Activated naive CD4-positive, alpha-beta T cell (primary cell): ENCODE measurements at places on chromosomes 6 and 20.

DNA sequence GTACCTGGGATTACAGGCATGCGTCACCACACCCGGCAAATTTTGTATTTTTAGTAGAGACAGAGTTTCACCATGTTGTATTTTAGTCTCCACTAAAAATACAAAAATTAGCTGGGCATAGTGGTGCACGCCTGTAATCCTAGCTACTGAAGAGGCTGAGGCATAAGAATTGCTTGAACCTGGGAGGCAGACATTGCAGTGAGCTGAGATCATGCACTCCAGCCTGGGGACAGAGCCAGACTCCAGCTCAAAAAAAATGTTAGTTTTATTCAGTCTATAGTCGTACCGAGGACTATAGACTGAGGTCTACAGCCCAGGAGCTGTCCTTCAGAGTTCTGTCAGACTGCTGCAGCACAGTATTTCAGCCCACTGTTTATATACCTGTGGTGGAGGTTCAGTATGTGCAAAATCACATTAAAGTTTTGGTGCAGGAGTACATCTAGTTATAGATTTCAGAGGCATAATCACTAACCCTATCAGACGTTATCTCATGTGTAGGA, 3.6 kb upstream of the CASP8AP2 start:
- DNase-seq, result no peak

DNA sequence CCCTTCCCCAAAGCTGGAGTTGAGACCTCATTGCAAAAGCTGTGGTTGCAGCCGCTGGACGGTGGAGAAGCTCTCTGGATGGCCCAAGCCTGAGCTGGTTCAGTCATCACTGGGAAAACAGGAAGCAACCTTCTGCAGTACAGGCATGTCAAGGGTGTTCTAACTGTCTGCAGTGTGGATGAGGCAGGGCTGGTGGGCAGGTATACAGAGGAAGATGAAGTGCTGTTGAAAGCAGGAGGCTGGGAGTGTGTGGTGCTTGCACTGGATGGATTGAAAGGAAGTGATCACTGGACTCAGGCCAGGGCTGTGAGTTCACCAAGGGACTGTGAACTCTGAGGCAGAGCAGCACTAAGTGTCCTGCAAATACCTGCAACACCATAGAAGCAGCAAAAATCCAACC, 89.0 kb upstream of the NOX3 start:
- no peak for DNase-seq

DNA sequence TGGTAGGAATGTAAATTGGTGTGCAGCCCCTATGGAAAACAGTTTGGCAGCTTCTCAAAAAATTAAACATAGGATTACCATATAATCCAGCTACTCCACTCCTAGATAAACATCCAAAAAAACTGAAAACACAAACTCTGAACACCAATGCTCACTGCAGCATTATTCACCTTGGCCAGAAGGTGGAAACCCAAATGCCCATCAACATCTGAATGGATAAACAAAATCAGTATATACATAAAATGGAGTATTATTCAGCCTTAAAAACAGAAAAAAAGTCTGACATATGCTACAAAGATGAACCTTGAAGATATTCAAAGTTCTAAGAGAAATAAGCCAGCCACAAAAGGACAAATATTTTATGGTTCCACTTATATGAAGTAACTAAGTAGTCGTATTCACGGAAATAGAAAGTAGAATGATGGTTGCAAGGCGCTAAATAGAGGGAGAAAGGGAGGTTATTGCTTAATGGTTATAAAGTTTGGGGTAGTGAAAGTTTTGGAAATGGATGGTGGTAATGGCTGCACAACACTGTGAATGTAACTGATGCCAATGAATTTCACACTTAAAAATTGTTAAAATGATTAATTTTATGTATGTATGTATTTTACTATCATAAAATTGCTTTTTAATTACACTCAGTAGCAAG, 4.0 kb downstream of the PHF10 start:
- no peak for DNase-seq

- no peak for DNase-seq
These were observed 20.6 kb downstream of the EPHA7 start for GRCh38 chr6:93398723-93399122.

DNA sequence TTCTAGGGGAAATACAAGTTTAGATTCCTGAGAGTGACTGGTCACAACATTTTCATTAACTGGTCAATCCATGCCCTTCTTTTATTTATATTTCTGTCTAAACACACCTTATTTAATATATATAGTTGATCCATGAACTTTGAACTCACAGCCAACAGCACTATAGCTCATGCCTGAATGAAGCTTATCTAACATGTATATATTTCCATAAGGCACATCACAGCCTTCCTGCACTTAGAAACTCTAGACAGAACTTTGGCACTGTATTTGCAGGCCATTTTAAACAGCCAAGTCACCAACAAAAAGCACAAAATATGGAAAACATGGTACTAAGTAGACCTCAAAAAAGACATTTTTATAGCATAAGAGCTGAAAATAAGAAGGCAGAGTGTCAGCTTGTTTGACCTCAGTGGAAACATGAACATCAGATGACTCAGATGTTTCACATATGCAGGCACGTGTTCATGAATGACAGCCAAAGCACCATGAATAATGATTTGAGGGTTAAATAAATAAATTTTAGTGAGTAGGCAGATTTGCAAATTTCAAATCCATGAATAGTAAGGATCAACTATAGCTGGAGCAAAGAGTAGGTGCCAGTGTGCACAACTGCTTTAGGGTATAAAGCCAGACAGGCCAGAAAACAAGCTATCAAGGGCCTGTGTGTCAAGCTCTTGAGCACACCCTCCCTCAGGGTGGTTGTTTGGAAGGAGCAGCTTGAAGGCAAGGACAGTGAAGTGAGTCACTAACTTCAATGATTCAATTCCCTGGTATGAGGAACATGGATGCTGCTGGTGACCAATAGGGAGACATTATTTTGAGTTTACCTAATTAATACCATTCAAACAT, 88.9 kb upstream of the NT5E start:
- DNase-seq, result no peak

GRCh38 chr6:118283766-118284165, 264.3 kb upstream of the PLN start:
- peak; percentile 2 for DNase-seq

GRCh38 chr6:112349958-112350357, 2.8 kb downstream of the RFPL4B start:
- DNase-seq, result no peak

GRCh38 chr20:50746138-50746940, 15.0 kb downstream of the PARD6B start:
- no peak for DNase-seq

- no peak for DNase-seq
These were observed 59.9 kb downstream of the NUDT3 start for GRCh38 chr6:34332251-34333198.

- DNase-seq, result no peak
These were observed 2.9 kb upstream of the CST1 start for GRCh38 chr20:23753589-23753988.

DNA sequence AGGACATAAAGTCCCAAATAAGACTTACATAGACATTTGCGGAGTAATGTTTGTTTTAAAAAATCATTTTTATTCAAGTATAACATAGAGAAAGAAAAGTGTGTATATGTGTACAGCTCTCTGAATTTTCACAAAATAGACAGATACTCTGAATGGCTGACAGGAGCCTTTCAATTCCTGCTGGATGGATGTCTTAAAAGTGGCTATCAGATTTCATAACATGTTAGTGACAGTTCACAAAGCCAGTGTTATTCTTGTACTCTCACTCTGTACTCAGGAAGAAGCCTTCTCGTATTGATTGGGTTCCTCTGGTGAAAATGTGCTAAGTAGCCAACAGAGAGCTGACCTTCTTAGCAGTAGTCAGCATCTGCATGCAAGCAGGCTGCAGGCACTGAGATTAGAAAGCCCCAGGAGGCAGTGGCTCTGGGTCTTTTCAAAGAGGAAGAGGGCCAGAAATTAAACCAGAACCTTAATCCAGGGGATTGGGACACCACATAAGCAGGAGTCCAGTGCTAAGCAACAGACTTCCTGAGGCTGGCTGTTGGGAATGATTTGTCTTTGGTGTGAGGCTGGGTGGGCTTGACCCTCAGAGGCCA, 19.7 kb downstream of the SLC17A4 start:
- no peak for DNase-seq

DNA sequence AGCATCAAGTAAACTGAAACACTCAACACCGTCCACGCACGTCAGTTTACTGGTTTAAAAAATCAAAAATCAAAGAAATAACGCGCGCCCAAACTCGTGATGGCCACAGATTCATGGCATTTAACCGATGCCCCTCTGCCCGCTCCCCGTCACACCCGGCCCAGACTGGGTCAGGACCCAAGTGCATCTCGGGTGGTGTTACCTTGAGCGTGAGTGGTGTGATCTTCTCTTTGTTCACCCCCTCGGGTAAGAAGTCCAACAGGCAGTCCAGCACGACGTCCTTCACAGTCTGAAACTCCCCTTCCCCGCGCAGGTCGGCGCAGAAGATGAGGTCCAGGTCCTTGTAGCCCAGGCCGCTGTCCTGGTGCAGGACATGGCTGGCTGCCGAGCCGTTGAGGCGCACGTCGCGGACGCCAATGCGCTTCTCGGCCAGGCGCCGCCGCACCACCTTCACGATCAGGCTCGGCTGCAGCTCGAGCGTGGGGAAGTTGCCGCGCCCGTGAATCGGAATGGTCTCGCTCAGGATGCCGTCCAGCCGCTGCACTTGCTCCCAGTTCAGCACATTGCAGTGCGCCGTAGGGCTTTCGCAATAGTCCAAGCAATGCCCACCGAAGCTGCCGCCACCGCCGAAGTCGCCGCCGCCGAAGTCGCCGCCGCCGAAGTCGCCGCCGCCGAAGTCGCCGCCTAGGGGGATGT, 945 bp downstream of the TENT5A start:
- DNase-seq, result no peak

DNA sequence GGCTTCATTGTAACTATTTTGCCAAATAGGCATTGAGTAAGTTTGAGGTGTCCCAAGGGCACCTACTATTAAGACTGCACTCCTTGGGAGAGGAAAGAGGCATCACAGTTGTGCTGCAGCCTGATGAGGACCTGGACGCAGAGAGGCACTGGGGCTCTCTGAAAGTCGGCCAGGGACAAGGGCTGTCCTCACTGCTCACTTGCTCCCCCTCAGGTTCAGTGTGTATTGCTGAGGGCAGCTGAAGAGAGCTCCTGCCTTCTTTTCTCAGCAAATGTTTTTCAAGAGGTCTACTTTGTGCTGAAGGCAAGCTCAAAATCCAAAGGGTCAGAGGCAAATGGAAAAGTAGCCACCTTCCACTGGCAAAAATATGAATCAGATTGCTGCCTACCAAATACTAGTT, 331.8 kb downstream of the RIMS1 start:
- no peak for DNase-seq

- no peak for DNase-seq
These were observed 80.3 kb downstream of the HTR1B start for GRCh38 chr6:77383026-77383425.

GRCh38 chr6:137044366-137045221, at the start of gene IL20RA:
TSS of gene IL20RA (minus strand) at chr6:137044965. CDS start at chr6:137044728, 237 bp downstream.
- DNase-seq, result no peak

DNA sequence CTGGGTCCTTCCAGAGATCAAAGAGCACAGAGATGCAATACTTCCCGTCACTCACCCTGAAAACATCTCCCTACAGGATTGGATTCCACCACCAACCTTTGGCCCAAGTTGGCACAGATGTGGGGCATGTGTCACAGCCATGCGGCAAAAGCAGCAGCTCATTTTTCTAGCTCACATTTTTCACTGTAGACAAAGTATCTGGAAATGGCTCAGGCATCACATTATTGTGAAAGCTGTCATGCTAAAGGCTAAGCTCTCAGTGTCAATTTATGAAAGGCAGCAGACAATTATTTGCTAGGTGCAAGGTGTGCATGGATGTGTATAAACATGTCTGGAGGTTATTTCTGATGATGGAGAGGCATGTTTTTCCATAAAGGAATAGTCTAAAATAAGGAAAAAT, 248.8 kb upstream of the PRND start:
- DNase-seq, result no peak

DNA sequence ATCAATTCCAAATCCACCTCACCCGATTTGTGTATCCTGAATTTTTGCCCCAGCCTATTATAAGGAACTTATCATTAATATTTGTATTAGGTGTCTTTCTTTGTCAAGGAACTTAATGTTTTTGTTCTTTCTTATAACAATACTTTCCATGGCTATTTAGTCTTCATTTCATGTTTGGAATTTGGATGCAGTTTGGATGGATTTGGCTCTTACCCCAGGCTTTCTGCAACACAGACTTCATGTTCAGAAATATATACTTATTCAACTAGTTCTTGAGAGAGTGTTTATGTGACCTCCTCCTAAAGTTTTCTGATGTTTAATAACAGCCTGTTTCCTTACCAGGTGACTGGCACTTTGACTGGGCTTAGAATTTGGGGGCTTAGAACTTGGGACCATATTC, 35.9 kb upstream of the TOX2 start:
- DNase-seq, result no peak

GRCh38 chr20:18412221-18412901, 54.5 kb downstream of the DZANK1 start:
- DNase-seq, result no peak

- no peak for DNase-seq
These were observed 518.7 kb upstream of the NOX3 start for GRCh38 chr6:155974359-155974758.

GRCh38 chr20:19691125-19691524, 66.9 kb upstream of the RIN2 start:
- no peak for DNase-seq

- DNase-seq, result no peak
These were observed 41.4 kb downstream of the INSM1 start for GRCh38 chr20:20409331-20409730.

DNA sequence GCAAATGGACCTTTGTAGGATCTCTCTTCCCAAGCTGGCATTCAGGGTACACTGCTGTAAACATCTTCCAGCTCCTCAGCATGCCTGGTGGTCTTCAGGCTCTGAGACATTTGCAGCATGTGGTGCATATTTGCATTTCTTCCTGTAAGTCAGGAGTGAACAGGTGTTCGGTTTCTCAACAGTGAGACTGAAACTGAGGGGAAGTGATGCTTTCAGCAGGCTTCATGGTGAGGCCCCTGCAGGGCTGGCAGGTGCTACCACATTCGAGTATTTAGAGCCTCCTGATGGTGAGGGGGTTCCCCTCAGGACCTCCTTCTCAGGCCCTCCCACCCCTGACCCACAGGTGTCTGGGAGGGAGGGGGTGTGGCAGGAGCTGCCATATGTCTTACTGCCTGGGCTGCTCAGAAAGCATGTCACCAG, 15.1 kb downstream of the MYBL2 start:
- DNase-seq, result no peak

GRCh38 chr6:81734081-81734480, 18.4 kb downstream of the TENT5A start:
- DNase-seq, result no peak

DNA sequence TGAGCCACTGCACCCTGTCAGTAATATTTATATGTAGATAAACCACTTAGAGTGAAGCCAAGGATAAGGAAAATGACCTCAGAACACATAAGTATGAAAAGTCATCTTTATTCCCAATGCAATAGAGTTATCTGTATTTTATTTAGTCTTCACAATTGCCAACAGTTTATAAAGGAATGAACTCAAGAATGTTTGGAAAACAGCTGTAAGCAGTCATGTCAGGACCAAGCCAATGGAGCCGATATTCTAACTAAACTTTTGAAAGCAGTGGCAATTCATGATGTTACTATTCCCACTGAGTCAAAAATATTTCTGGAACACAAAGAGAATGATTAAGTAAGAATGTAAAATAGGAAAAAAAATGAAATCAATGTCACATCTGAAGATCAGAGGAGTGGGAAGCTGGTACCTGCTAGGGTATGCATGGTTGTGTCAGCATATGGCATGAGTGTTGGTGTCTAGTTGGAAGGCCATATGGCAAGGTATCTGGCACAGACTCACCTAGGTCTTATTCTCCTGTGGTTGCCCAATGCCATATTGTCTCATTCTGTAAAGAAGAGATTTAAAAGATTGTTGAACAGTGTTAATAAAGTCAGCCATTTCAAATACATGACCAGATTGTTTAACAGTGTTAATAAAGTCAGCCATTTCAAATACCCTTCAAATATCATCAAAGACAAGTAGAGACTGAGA, 118.2 kb downstream of the ADAT2 start:
- DNase-seq, result no peak
